ENCODE measurements at places on chromosomes 1 and 21.

DNA sequence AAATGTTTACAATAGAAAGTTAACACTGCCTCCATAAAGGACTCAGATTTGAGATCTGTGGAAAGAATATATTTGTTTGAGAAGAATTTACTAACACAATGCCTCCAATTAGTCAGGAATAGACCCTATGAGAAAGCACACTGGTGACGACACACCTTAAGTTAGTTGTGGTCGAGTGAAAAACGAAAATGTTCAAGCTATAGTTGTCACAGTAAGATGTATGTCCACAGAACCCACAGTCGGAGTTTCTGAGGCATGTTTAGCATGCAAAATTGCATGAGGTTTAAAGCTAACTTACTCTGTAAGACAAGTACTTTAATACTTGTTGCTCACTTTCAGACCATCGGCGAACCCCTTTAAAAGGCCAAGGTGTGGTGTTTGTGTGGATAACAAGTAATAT lies 69.9 kb upstream of the SIPA1L2 start:
- no peak for DNase-seq

GRCh38 chr21:38984568-38984967 lies 178.8 kb downstream of the ETS2 start:
- no peak for DNase-seq

GRCh38 chr1:193919827-193920226 lies 733.4 kb upstream of the B3GALT2 start:
- DNase-seq: no peak

DNA sequence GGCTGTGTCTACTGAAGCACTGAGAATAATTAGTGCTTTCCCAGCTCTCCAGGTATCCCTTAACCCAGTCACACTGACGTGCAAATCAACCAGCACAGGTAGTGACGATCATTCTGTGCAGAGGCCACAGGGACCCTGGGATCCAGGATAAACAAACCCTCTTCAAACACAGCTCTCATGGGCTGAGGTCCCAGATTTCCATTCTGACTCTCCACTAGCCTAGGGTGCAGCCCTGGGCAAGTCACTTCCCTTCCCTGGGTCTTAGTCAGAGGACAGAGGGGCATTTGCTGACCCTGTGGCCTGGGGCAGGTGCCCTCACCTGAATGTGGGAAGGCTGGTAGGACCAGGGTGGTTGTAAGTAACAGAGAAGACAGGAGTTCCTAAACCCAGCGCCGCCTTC lies 724.7 kb downstream of the MATN1 start:
- DNase-seq: no peak

- DNase-seq: no peak
Measured at GRCh38 chr1:18981242-18981641, 24.8 kb upstream of the IFFO2 start.

DNA sequence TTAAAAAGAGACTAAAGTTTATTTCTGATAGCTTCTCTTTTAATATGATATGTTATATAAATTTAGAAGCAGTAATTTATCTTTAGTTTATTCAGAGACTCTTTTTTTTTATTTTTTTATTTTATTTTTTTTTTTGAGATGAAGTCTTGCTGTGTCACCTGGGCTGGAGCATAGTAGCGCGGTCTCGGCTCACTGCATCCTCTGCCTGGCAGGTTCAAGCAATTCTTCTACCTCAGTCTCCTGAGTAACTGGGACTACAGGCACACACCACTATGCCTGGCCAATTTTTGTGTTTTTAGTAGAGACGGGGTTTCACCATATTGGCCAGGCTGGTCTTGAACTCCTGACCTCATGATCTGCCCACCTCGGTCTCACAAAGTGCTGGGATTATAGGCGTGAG lies 89.6 kb downstream of the DISP1 start:
- DNase-seq: no peak

DNA sequence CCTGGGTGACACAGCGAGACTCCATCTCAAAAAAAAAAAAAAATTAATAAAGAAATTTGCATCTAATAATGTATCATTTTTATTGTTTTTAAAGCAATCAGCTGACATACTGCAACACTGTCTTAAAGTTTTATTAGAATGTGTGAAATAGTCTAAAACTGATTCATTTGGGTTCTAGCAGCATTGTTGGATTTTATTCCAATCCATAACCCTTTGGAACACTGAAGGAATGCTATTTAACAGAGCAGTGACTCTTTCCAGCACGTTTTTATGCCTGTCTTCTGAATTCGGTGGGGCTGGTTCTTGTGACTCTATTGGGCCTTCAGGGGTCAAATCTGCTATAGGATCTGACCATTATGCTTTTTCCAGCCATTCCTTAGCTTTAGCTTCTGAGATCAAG lies 18.2 kb upstream of the FMO4 start:
- no peak for DNase-seq

DNA sequence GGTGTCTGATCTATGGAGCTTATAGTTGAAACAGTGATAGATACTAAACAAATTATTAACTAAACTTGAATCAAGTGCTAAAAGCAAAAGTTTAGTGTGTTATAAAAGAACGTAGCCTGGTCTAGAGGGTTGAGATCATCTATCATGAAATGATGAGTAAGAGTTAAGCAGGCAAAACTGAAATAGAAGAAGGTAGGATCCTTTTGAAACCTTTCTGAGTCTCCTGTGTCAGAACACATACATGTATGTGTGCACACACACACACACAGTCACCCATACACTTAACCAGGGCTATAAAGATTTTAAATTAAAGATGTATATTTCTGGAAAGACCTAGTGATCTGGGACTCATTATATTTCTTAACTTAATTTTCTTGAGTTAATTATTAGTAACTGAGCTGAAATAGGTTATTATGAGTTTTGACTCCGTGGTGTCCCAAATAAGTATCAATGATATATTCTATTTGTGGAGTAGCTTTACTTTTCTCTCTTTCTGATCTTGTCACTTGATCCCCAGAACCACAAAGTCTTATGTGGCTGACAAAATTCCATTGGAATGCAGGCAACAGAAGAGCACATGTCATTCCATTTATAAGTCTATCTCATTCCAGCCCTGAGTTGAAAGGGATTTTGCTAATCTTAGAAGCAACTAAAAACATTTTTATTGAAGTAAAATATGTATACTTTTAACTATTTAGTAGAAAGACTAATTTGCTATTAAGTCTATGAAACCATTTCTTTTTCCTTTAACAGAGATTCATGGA lies 70.7 kb downstream of the PRRX1 start:
- DNase-seq: no peak

- no peak for DNase-seq
Measured at GRCh38 chr1:107572674-107573211, 392.2 kb downstream of the VAV3 start.

DNA sequence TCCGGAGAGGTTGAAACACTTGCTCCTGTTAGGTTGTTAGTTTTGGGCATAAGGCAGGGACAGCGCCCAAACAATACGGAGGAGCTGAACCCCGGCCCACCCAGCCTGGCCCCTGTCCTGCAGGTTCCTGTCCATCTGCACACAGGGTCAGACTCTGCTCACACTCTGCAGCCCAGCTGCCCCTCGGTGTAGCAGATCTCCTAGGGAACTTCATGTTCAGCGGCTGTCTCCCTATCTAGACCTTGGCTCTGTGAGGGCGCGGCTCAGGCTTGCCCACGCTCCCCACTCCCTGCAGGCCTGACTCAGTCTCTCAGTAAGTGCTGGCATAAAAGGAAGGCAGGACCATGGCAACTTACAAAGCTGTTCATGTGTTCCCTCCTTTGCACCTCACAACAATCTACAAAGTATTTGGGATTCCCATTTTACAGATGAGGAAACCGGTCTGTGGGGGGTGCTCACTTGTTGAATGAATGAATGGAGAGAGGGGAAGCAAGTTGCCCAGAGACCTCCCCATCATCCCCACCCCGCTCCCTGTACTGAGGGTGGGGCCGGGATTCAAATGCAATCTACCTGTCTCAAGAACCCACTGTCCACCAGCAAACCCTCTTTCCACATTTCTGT lies 26.2 kb downstream of the ACOT11 start:
- DNase-seq: no peak

DNA sequence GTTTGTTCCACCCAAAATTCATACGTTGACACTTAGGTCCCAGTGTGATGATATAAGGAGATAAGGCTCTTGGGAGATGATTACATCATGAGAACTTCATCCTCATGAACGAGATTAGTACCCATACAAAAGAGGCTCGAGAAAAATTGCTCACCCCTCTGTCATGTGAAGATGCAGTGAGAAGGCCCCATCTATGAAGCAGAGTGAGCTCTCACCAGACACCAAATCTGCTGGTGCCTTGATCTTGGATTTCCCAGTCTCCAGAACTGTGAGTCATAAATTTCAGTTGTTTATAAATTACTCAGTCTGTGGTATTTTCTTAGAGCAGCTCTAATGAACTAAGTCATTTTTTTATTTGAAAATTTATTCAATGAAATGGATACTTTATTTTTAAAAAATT lies 42.6 kb upstream of the USP25 start:
- no peak for DNase-seq

DNA sequence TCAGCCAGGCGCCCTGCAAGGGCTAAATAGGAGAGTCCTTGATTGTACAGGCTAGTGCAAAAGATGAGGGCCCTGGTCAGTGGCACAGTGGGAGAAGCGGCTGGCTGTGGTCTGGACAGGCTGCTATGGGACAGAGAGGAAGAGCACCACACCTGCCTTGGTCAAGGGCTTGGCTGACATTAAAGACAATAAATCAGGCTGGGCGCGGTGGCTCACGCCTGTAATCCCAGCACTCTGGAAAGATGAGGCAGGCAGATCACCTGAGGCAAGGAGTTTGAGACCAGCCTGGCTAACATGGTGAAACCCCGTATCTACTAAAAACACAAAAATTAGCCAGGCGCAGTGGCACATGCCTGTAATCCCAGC lies 62.9 kb downstream of the NID1 start:
- no peak for DNase-seq

GRCh38 chr1:29669912-29670311 lies 433.6 kb downstream of the PTPRU start:
- DNase-seq: no peak

GRCh38 chr1:170498876-170499275 lies 33.1 kb upstream of the GORAB start:
- no peak for DNase-seq

DNA sequence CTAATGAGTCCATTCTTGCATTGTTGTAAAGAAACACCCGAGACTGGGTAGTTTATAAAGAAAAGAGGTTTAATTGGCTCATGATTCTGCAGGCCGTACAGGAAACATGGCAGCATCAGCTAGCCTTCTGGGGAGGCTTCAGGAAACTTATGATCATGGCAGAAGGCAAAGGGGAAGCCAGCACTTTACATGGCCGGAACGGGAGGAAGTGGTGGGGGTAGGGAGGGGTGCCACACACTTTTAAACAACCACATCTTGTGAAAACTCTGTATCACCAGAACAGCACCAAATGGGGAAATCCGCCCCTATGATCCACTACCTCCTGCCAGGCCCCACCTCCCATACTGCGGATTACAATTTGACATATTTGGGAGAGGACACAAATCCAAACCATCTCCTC lies 43.9 kb downstream of the NOS1AP start:
- no peak for DNase-seq

DNA sequence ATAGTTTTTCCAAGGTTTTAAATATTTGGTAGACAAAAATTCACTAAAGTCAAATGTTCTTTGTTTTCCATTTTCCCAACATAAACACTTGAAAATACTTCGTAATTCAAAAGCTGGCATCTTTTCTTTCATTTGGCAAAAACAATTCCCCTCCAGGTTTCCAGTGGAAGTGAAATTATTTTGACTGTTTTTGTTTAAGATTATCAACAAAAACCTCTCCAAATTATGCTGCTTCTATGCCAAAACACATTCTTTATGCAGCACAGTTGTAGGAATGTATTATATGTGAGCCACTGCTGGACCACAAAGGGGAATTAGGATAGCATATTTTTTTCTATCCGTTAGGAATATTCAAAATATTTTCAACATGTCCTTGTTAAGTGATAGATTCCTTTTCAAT lies 44.1 kb downstream of the SLC5A9 start:
- no peak for DNase-seq

- no peak for DNase-seq
Measured at GRCh38 chr1:17204546-17205440, at the start of gene PADI1. Gene PADI1 (plus strand): TSS chr1:17205128. CDS start chr1:17205218, 90 bp downstream.

DNA sequence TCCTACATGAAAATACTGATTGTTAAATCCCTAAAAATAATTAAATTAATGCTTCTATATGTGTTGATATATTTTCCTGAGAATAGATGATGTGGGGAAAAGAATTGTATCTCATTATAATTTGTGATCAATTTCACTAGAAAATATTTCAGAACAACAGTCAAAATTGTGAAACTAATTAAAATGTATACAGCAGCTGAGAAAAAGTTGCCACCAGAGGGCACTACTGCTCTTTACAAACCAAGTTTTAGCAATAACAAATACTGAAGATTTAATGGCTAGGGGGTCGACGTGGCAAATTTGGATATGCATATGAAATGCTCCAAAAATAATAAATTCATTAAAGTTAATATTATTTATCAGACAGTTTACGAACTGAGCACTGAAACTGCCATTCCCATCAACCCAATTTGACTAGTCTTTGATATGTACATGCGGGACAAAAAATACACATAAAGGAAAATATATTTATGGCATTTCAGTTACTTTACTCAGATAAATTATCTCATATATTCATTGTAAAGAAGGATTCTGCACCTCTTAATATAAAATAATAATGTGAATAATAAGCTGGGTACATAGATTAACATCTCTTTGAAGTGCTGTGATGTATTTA lies 96.3 kb upstream of the TMPRSS15 start:
- DNase-seq: peak; percentile 77

DNA sequence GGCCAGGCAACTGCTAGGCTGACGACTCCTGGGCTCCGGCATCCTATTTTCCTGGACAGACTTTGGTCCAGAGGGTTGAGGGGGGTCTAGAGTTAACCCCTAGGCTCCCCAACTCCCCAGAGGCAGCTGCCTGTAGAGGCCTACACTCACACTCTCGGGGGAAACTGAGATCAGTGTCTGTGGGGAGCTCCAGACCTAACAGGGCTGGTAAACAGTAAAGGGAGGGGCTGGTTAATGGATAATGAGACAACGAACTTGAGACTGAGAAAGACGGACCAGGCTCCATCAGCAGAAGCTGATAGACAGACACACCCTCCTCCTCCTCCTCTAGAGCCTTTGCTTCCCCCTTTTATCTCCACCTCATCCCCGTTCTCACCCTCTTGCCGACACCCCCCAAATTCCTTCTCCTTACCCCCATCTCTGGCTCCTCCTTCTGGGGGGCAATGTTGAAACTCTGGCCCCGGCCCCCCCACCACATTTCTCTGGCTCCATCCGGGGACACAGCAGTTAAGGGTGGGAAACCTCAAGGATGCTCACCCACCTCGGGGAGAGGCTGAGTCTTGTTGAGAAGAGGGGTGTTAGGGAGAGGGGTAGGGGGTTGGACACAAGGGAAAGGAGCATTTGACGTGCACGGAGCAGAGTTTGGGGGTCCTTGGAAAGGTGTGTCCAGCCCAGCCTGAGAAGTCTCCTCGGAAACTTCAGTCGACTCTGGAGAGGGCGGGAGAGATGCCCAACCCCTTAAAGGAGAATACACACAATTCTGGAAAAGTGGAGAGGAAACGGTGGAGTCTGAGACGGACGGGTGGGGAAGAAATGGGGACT lies at the start of gene MTMR11:
Gene MTMR11, minus strand, starts transcription at position 710 of the 822 bp plus-strand sequence. Its CDS starts 232 bp downstream, at position 478.
- no peak for DNase-seq

- DNase-seq: no peak
Measured at GRCh38 chr1:9890224-9890731, 19.8 kb downstream of the CTNNBIP1 start.

- DNase-seq: no peak
Measured at GRCh38 chr1:9251501-9251900, 16.9 kb downstream of the H6PD start.

Measured in NAMALWA (cell line).